ENCODE measurements at places on chromosomes 5 and 9. TPM values are rescaled to one million over a fixed set of nuclear protein-coding genes. Genes with fewer than 3 reads are reported as not detected.

ANKRD33B gene
- total RNA-seq: 4.2 TPM

ESM1 gene
- total RNA-seq: 0.16 TPM

LCN15 gene
- total RNA-seq: not detected

OGN gene
- total RNA-seq: not detected

ELAVL2 gene
- not detected for total RNA-seq

DAB2 gene
- total RNA-seq: 23.0 TPM

IFNB1 gene
- total RNA-seq: not detected

NOTCH1 gene
- 13.7 TPM for total RNA-seq

TXN gene
- total RNA-seq: 309 TPM

SPINK13 gene
- total RNA-seq: not detected

TMOD1 gene
- 1.5 TPM for total RNA-seq

STK32A gene
- total RNA-seq: 0.24 TPM

SLIT3 gene
- total RNA-seq: 3.4 TPM

SH3TC2 gene
- total RNA-seq: 0.52 TPM

SLC27A6 gene
- 1.6 TPM for total RNA-seq

SHISAL2B gene
- not detected for total RNA-seq

ANGPTL2 gene
- 10.1 TPM for total RNA-seq

KLHL3 gene
- total RNA-seq: 2.2 TPM

LRRC19 gene
- total RNA-seq: not detected

CCDC192 gene
- not detected for total RNA-seq

MARCOL gene
- not detected for total RNA-seq

DMXL1 gene
- 17.1 TPM for total RNA-seq

KCNMB1 gene
- not detected for total RNA-seq
